ENCODE measurements at places on chromosomes 1 and 21. TPM values are rescaled to one million over a fixed set of nuclear protein-coding genes. Genes with fewer than 3 reads are reported as not detected.
A peak's percentile ranks its signal among the peaks of the same experiment; 100 is the strongest.

- H3K4me1 ChIP-seq: peaks cover 14% of the 10 kb centered on the region
- no peak overlapping the region for H3K4me3 ChIP-seq
- no peak overlapping the region for H3K27ac ChIP-seq
- no peaks in the 10 kb centered on the region for H3K36me3 ChIP-seq
- no peak for DNase-seq
Observed at GRCh38 chr1:156549390-156549789, 23.0 kb downstream of the IQGAP3 start.

GRCh38 chr21:34156957-34157356 is 83.6 kb downstream of the MRPS6 start:
- H3K4me3 ChIP-seq: no peak overlapping the region
- H3K4me1 ChIP-seq: peaks cover 14% of the 10 kb centered on the region
- no peaks in the 10 kb centered on the region for H3K36me3 ChIP-seq
- no peaks in the 10 kb centered on the region for H3K27me3 ChIP-seq
- no peak overlapping the region for H3K27ac ChIP-seq
- no peak for DNase-seq

- no peak overlapping the region for H3K27ac ChIP-seq
- no peak for DNase-seq
- H3K36me3 ChIP-seq: no peaks in the 10 kb centered on the region
- no peaks in the 10 kb centered on the region for H3K4me1 ChIP-seq
- no peaks in the 10 kb centered on the region for H3K27me3 ChIP-seq
Observed at GRCh38 chr1:86258101-86258500, 101.5 kb upstream of the COL24A1 start.

- DNase-seq: no peak
- peaks cover 9% of the 10 kb centered on the region for H3K4me1 ChIP-seq
- no peak overlapping the region for H3K27ac ChIP-seq
- peaks cover 92% of the 10 kb centered on the region for H3K27me3 ChIP-seq
- H3K4me3 ChIP-seq: no peak overlapping the region
Observed at GRCh38 chr21:41111681-41112080, 56.3 kb upstream of the BACE2 start.

GRCh38 chr1:201346337-201346939 is 31.0 kb downstream of the TNNT2 start:
- H3K27me3 ChIP-seq: peaks cover 7% of the 10 kb centered on the region
- no peak for DNase-seq
- no peak overlapping the region for H3K27ac ChIP-seq
- H3K4me3 ChIP-seq: no peak overlapping the region
- peaks cover 13% of the 10 kb centered on the region for H3K4me1 ChIP-seq
- H3K36me3 ChIP-seq: no peaks in the 10 kb centered on the region

- no peak overlapping the region for H3K27ac ChIP-seq
- DNase-seq: peak; percentile 17
- H3K4me1 ChIP-seq: peaks cover 4% of the 10 kb centered on the region
- no peak overlapping the region for H3K4me3 ChIP-seq
Observed at GRCh38 chr1:164875518-164875917, 316.5 kb downstream of the PBX1 start.

- DNase-seq: peak; percentile 36
- H3K27me3 ChIP-seq: peaks cover 92% of the 10 kb centered on the region
- peak overlapping the region; percentile 87 for H3K4me3 ChIP-seq
- H3K36me3 ChIP-seq: no peaks in the 10 kb centered on the region
Observed at GRCh38 chr1:3069491-3070308, 697 bp downstream of the PRDM16 start.

DNA sequence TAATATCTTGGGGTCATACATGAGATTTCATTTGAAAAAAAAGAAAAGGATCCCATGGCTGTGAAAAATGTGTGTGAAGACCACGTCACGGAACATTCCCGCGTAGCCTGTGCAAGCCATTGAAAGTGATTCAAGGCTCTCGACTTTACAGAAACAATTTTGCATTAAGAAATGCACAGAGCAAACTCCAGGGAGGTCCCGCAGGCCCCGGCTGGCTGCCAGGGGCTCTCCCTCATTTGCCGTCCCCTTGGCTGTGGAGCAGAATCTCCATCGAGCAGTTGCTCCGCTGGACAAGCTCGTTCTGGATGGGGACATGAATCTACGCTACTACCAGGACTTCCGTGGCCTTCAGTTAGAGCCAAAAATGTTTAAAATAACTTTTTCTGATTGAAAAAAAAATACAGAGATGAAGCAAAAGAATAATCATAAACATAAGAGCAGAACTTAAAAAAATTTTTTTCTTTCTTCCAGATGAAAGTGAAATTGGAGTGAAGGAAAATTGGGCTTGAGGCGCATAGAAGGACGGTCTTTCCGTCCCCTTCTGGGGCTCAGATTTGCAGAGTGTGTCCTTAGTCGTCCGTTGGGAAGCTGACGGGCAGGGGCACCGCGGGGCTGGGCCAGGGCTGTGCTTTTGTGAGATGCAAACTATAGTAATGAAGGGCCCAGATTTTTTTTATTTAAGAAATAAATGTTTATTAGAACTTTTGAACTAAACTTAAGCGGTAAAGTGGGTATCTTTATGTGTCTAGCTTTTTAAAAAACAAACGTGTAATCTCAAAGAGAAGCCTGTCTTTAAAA is 68.1 kb upstream of the ARHGEF16 start:
- no peak overlapping the region for H3K4me3 ChIP-seq
- H3K36me3 ChIP-seq: no peaks in the 10 kb centered on the region
- no peak overlapping the region for H3K27ac ChIP-seq
- H3K4me1 ChIP-seq: no peaks in the 10 kb centered on the region
- H3K27me3 ChIP-seq: peaks cover 61% of the 10 kb centered on the region

DNA sequence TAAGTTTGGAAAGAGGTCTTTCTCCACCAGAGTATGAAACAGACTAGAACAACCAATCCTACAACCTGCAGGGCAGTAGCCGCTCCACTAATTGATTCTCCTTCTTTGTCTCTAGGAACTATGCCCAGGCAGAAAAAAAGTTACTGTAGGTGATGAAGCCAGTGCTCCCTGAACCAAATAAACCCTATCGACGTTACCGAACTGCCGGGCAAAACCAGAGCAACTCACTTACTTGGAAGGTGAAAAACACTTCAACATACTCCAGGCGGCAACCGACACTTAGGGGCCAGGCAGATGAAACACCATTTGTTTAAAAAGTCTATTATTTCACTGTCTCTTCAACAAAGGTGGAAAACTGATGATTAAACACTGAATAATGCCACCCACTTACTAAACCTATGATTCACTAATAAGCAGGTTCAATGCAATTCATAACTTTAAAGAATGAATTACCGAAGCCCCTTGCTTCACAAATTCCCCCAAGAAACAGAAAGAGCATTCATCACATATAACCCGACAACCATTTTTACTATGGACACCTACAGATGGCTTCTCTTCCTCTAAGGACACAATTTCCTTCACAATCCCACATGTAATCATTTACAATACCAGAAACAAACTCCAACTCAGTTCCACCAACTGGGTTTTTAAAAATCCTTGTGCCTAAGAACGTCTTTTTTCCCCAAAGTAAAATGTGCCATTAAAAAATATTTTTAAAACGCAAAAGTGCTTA is 1.6 kb downstream of the NRIP1 start:
- no peaks in the 10 kb centered on the region for H3K36me3 ChIP-seq
- no peaks in the 10 kb centered on the region for H3K27me3 ChIP-seq
- peaks cover 78% of the 10 kb centered on the region for H3K4me1 ChIP-seq
- H3K27ac ChIP-seq: peak overlapping the region; percentile 97
- DNase-seq: no peak

DNA sequence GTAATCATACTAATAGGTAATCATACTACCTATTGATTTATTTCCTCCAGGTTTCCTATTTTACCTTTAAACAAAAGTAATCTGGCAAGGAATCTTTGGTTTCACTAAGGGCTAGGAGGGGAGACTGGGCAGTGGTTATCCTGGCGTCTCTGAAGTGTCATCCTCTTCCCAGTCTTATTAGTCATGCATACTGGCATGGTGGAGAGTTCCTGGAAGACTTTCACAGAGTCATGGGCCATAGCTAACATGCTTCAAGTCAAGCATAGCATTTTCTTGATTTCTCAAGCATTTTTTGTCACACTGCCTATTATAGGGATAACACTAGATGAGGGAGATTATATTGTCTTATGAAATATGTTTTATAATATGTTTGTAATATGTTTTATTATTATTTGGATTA is 64.0 kb upstream of the ASB17 start:
- no peak overlapping the region for H3K27ac ChIP-seq
- no peak overlapping the region for H3K4me3 ChIP-seq
- H3K4me1 ChIP-seq: no peaks in the 10 kb centered on the region
- no peaks in the 10 kb centered on the region for H3K36me3 ChIP-seq

DNA sequence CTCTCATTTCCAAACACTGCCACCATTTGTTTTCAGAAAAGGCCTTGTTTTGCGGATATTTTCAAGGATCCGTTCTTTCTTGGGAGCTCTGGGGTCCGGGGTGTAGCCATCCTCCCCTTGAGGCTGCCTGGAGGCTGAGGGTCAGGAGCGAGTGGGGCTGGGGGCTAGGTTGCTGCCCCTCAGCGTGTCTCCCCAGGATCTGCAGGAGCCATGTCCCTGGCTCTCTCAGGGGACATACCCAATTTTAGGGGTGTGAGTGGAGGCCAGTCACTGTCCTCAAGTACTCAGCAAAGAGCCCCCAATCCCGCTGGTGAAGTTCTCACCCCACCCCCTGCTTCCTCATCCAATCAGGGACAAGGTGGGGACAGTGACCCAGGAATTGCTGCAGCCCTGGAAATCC is 15.0 kb upstream of the PRDM16 start:
- no peak for DNase-seq
- H3K27ac ChIP-seq: no peak overlapping the region
- H3K27me3 ChIP-seq: peaks cover 32% of the 10 kb centered on the region
- no peaks in the 10 kb centered on the region for H3K4me1 ChIP-seq

DNA sequence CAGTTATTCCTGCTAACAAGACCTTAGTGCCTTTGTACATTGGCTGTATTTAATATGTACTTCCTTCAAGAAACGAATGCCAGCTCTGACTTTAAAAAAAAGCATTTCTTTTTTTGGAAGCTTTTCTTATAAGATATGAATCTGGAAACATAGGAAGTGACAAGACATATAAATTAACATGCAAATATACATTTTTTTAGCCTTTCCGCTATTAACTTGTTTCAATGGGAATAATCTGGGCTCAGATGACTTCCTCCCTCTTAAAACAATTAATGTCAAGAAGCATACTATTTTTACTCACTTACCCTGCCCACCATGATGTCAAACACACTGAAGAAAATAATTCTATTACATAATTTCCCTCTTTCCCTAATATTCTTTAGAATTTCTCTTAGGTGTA is 1.4 kb downstream of the DENND1B start:
- H3K36me3 ChIP-seq: no peaks in the 10 kb centered on the region
- no peaks in the 10 kb centered on the region for H3K27me3 ChIP-seq
- no peak for DNase-seq

GRCh38 chr1:11622398-11622797 is 31.8 kb downstream of the FBXO2 start:
- H3K4me1 ChIP-seq: no peaks in the 10 kb centered on the region
- no peaks in the 10 kb centered on the region for H3K36me3 ChIP-seq
- H3K27me3 ChIP-seq: peaks cover 89% of the 10 kb centered on the region

- H3K27me3 ChIP-seq: no peaks in the 10 kb centered on the region
- H3K4me3 ChIP-seq: no peak overlapping the region
- no peak overlapping the region for H3K27ac ChIP-seq
- H3K4me1 ChIP-seq: peaks cover 39% of the 10 kb centered on the region
- no peak for DNase-seq
Observed at GRCh38 chr1:19737104-19737825, 62.5 kb downstream of the TMCO4 start.

- no peaks in the 10 kb centered on the region for H3K27me3 ChIP-seq
- peak overlapping the region; percentile 98 for H3K27ac ChIP-seq
- H3K4me1 ChIP-seq: peaks cover 91% of the 10 kb centered on the region
- H3K36me3 ChIP-seq: no peaks in the 10 kb centered on the region
Observed at GRCh38 chr1:27601771-27602461, 2.0 kb downstream of the AHDC1 start.

DNA sequence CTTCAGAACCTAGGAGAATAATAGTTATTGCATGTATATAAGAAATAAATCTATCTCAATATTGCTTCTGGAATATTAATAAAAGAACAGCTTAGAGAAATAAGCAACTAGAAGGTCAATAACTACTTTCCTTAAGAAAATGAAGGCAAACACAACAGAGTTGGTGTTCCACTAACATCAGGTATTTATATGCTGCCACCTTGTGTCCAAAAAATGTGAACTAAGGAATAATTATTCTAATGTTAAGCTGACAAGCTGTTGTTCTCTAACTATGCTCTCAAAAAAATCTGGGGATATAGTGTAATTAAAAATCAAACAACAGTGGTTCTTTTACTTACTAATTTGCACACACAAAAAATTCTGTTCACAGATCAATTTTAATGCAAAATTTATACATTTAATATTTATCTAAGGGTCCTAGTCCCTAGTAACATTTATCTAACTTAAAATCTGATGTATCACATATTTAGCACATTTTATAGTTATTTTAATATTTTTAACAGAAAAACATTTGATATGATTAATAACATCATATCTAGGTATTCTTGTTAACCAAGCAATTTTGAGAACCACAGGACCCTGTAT is 39.6 kb downstream of the UCHL5 start:
- peaks cover 3% of the 10 kb centered on the region for H3K4me1 ChIP-seq
- DNase-seq: no peak
- H3K27me3 ChIP-seq: no peaks in the 10 kb centered on the region
- no peak overlapping the region for H3K4me3 ChIP-seq
- no peak overlapping the region for H3K27ac ChIP-seq

GRCh38 chr1:163824490-163824889 is 502.7 kb downstream of the NUF2 start:
- no peak overlapping the region for H3K4me3 ChIP-seq
- peaks cover 11% of the 10 kb centered on the region for H3K4me1 ChIP-seq
- DNase-seq: no peak
- H3K36me3 ChIP-seq: no peaks in the 10 kb centered on the region
- H3K27ac ChIP-seq: no peak overlapping the region

GRCh38 chr21:44753357-44753756 is 42.0 kb upstream of the TSPEAR start:
- H3K27ac ChIP-seq: no peak overlapping the region
- H3K4me3 ChIP-seq: no peak overlapping the region
- peaks cover 15% of the 10 kb centered on the region for H3K4me1 ChIP-seq
- DNase-seq: no peak
- H3K36me3 ChIP-seq: no peaks in the 10 kb centered on the region
- peaks cover 31% of the 10 kb centered on the region for H3K27me3 ChIP-seq

DNA sequence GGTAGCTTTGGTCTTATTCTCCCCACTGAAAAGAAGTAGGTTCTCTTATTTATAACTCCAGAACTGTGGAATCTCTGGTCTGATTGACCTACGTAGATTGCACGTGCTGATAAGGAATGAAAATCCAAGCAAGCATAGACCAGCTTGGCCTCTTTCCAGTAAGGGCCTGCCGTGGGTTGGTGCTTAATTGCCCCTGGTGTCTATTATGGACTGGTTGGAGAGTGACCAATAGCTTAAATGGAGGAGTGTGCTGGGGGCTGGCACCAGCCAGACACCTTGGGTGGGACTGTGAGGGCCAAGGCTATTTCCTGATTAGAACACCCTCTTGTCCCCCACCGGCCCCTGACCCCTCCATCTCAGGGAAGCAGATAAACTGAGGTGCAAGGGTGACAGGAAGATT is 74.0 kb downstream of the TENT5C start:
- H3K27me3 ChIP-seq: no peaks in the 10 kb centered on the region
- DNase-seq: no peak
- no peak overlapping the region for H3K4me3 ChIP-seq
- H3K4me1 ChIP-seq: peaks cover 83% of the 10 kb centered on the region

- no peaks in the 10 kb centered on the region for H3K36me3 ChIP-seq
- H3K27ac ChIP-seq: no peak overlapping the region
- H3K27me3 ChIP-seq: no peaks in the 10 kb centered on the region
- peaks cover 10% of the 10 kb centered on the region for H3K4me1 ChIP-seq
- DNase-seq: no peak
Observed at GRCh38 chr1:223125766-223126165, 17.3 kb downstream of the TLR5 start.

BPNT1 gene
- total RNA-seq: 19.7 TPM

CROCC gene
- total RNA-seq: 8.9 TPM

TRIM67 gene
- total RNA-seq: 0.08 TPM

SNAP47 gene
- 45.9 TPM for total RNA-seq

TLR5 gene
- 2.3 TPM for total RNA-seq

C1orf87 gene
- not detected for total RNA-seq

KCNJ9 gene
- total RNA-seq: 0.05 TPM

KCNJ6 gene
- total RNA-seq: not detected

Measured in left ventricle myocardium inferior (tissue), 1 donor.